WERI-Rb-1 (cell line): ENCODE measurements at places on chromosomes 11 and 22.

GRCh38 chr11:62010935-62011528 is 43.6 kb upstream of the FTH1 start:
- no peak for DNase-seq

DNA sequence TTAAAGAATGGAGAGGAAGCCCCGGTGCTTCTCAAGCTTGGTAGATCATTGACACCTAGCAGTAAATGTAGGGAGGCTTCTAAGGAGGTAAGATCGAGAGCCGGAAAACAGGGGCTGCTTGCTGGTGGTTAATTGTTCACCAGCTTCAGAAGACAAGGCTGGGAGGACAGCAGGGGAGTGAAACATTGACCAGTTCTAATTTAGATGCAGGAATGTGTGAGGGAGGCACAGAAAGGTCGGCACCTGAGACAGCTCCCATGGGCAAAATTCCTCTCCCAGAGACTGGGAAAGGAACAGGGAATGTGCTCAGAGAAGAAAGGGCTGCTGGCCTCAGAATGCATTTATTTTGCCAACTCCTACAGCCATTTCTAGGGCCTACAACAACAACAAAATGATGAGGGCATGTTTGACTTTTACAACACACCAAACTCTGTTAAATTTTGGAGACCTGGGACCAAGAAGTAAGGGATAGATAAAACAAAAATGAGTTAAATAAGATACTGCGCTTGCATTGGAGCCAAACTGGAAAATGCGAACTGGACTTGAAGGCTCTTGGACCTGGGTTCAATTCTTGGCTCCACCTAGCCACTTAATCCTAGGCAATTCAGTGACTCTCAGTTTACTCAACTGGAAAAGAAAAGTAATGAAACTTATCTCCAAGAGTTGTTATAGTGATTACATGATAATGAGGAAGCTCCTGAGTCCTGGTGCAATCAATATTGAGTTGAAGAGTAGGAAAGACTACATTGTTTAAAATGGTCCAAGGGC is 31.0 kb downstream of the FZD4 start:
- DNase-seq: no peak

DNA sequence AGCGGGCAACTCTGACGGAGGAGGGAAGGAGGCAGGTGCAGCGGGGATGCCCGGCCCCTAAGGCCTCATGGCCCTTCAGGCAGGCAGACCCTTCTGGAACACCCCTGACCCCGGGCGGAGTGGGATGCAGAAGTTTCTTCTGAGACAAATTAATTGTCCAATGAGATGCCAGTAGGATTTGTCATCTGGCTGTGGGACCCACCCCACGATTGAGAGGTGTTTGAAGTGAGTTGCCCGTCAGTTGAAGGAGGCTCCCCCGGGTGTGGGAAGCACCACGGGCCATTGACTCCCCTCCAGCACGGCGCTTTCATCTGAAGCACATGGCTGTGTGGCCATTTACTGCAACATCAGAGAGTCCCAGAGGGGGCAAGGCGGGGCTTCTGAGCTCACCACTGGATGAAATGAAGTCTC is 527.8 kb downstream of the BRD1 start:
- no peak for DNase-seq

DNA sequence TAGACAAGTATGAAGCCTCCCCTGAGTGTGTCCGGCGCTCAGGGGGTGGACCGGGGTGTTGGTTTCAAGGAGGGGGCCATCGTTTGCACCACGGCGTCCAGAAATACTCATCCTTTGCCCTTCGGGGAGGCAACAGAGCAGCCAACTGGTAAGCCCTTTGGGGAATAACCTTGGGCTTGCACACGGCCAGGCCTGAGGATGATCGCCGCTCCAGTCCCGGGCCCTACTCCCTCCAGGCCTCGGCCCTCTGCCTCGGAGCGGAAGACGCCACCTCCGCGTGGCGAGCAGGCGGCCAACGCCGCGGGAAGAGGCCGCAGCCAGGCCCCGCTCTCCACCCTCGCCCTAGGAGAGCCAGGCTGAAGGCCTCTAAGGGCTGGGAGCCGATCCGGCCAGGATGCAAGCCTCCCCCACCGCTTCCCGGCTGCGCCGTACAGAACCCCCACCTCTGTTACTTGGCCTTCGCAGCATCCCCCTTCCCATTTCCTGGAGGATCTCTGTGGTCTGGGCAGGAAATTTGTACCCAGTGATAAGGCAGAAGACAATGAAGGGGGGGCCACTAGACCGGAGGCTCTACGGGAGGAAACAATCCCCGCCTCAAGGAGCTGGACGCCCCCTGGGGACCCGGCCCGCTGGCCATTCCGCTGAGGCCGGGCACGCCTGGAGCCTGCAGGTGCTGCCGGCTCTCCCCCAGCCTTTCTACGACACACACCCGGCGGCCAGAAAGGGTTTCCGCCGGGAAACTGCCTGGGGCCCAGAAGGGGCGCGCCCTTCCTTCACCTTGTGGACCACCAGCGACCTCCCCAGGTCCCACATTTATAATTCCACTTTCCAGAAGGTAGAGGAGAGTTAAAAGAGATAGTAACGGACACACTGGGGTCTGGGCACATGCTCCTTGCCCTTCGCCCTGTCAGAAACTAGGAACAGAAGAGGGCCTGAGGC is 2.6 kb downstream of the ESAM start:
- no peak for DNase-seq

GRCh38 chr22:36277482-36278291 is 24.8 kb downstream of the APOL1 start:
- peak; percentile 60 for DNase-seq
